ENCODE measurements at places on chromosomes 16 and 17. TPM values are rescaled to one million over a fixed set of nuclear protein-coding genes. Genes with fewer than 3 reads are reported as not detected.
A peak's percentile ranks its signal among the peaks of the same experiment; 100 is the strongest.

DNA sequence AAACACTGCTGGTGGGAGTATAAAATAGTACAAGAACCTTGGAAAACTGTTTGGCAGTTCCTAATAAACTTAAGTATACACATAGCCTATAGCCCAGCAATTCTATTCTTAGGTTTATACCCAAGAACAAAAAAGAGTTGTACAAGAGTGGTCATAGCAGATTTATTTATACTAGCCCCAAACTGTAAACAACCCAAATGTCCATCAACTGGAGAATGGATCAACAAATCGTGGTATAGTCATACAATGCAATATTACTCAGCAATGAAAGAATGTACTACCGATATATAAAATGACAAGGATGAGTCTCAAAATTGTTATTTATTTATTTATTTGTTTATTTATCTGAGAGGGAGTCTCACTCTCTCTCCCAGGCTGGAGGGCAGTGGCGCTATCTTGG, 23.1 kb downstream of the GNGT2 start:
- no peak for DNase-seq
- H3K4me3 ChIP-seq = no peak overlapping the region
- H3K27me3 ChIP-seq = no peaks in the 10 kb centered on the region

DNA sequence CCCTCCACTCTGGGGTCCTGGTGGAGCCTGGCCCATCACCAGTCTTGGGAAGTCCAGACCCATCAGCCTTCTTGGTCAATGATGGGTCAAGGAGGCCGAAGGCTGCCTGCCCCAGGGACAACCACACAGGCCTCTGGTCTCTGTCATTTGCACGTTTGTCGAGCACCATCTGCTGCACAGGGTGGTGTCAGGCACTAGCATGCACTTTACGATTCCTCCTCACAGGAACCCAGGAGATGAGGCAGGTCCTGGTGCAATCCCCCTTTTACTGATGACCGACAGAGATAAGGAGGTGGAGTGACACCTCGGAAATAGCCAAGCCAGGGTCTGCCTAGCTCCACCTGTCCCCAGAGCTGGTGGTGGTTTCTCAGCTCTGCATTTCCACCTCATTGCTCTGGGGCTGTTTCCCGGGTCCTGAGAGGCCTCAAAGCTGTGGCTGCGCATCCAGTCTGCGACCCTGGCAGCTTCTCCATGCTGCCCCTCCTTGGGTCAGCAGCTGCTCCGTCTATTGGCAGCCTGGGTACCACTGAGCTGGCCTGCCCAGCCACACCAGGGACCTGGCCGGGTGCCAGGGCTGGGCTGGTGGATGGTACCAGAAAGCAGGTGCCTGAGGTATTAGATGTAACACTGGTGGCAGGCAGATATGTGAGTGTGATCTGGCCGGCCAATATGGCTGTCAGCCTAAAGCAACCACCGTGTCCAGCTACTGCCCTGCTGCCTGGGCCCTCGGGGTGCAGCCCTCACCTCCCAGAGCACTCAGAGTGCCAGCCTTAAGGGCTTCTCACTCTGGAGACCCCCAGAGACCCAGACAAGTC, 10.0 kb downstream of the MMP15 start:
- DNase-seq = no peak
- no peak overlapping the region for H3K4me3 ChIP-seq
- no peaks in the 10 kb centered on the region for H3K4me1 ChIP-seq

- peaks cover 7% of the 10 kb centered on the region for H3K4me1 ChIP-seq
- H3K27me3 ChIP-seq = no peaks in the 10 kb centered on the region
- H3K36me3 ChIP-seq = no peaks in the 10 kb centered on the region
Observed at GRCh38 chr16:58389724-58390123, 2.5 kb upstream of the GINS3 start.

GRCh38 chr17:1890758-1891450, 61.1 kb downstream of the RPA1 start:
- H3K36me3 ChIP-seq = peaks cover 22% of the 10 kb centered on the region
- no peak overlapping the region for H3K4me3 ChIP-seq
- peak overlapping the region; percentile 50 for H3K27ac ChIP-seq
- no peaks in the 10 kb centered on the region for H3K4me1 ChIP-seq
- H3K27me3 ChIP-seq = no peaks in the 10 kb centered on the region

- no peaks in the 10 kb centered on the region for H3K36me3 ChIP-seq
- no peak for DNase-seq
- no peak overlapping the region for H3K27ac ChIP-seq
Observed at GRCh38 chr17:50337956-50338355, 8.0 kb upstream of the XYLT2 start.

- no peaks in the 10 kb centered on the region for H3K4me1 ChIP-seq
- DNase-seq = no peak
- no peak overlapping the region for H3K4me3 ChIP-seq
- H3K27ac ChIP-seq = no peak overlapping the region
- no peaks in the 10 kb centered on the region for H3K27me3 ChIP-seq
Observed at GRCh38 chr17:13735861-13736260, 134.1 kb upstream of the HS3ST3A1 start.

DNA sequence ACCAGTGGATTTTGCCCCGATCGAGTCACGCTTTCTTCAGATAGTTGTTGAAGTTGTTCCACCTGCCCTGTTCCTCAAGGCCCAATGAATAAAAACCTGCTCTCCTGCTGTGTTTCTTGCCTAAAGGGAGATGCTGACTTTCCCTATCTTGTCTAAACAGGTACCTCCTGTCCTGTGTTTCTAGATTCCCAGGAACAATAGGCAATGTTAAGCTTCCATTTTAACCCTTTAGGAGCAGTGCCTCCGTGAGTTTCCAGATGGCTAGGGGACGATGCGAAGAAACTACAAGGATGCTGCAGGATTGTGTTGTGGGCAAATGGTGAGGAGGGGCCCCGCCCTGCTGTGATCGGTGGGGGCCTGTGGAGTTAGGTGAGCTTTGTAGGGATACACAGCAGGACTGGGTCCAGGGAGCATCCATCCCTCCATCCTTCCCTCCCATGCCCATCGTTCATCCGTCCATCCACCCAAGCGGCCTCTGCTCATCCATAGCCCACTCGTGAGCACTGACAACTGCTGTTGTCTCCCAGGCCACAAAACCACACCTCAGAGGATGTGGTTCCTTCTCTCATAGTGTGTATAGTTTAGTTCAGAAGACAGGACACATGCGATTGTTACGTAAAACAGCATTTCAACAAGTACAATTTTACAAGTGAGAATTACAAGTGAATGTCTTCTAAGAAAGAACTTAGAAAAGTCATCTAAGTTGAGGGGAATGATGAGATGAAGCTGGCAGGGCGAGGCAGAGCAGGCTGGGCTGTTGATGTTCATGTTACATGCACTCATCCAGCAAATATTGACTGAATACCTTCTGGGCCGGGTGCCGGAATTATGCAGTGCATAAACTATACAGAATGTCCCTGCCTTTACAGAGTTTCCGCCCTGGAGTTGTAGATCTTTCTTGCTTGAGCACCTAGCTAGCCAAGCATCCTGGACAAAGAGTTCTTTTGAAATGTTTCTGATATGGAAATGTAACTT, 5.2 kb downstream of the ARSG start:
- peaks cover 63% of the 10 kb centered on the region for H3K4me1 ChIP-seq
- H3K27ac ChIP-seq = peak overlapping the region; percentile 60
- H3K36me3 ChIP-seq = no peaks in the 10 kb centered on the region
- peak overlapping the region; percentile 39 for H3K4me3 ChIP-seq
- H3K27me3 ChIP-seq = no peaks in the 10 kb centered on the region

- DNase-seq = no peak
- peaks cover 15% of the 10 kb centered on the region for H3K4me1 ChIP-seq
- no peak overlapping the region for H3K4me3 ChIP-seq
- H3K27me3 ChIP-seq = peaks cover 14% of the 10 kb centered on the region
Observed at GRCh38 chr17:61463316-61464129, 11.3 kb downstream of the TBX4 start.

GRCh38 chr16:53216798-53217197, 162.0 kb downstream of the CHD9 start:
- H3K4me1 ChIP-seq = no peaks in the 10 kb centered on the region
- no peak for DNase-seq
- H3K36me3 ChIP-seq = no peaks in the 10 kb centered on the region
- H3K27me3 ChIP-seq = no peaks in the 10 kb centered on the region
- no peak overlapping the region for H3K4me3 ChIP-seq

DNA sequence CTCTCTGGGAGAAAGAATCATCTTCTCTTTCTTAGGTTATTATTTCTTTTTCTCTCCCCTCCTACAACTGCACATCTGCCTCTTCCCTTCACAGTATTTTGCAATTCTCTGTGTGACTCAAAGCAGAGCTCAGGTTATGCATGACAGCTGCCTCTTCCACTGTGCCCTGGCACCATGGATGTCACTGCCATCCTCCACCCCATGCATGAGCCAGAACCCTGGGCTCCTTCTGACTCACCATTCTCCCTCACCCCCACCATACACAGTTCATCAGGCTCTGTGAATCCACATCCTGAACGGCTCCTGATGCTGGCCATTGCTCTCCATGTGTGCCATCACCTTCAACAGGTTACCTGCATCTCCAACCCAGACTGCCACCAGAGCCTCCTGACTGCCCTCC, 23.9 kb downstream of the CA10 start:
- H3K4me3 ChIP-seq = no peak overlapping the region
- no peak for DNase-seq
- no peaks in the 10 kb centered on the region for H3K4me1 ChIP-seq
- no peaks in the 10 kb centered on the region for H3K27me3 ChIP-seq

DNA sequence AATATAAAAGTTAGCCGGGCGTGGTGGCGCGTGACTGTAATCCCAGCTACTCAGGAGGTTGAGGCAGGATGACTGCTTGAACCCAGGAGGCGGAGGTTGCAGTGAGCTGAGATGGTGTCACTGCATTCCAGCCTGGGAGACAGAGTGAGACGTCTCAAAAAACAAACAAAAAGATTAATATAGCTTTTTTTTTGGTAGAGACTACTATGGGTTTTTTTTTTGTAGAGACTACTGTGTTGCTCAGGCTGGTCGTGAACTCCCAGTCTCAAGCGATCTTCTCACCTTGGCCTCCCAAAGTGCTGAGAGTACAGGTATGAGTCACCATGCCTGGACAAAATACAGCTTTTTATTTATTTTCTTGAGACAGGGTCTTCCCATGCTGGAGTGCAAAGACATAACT, 20.2 kb downstream of the ZNRF1 start:
- no peaks in the 10 kb centered on the region for H3K36me3 ChIP-seq
- H3K4me3 ChIP-seq = no peak overlapping the region
- no peaks in the 10 kb centered on the region for H3K4me1 ChIP-seq
- no peak for DNase-seq

DNA sequence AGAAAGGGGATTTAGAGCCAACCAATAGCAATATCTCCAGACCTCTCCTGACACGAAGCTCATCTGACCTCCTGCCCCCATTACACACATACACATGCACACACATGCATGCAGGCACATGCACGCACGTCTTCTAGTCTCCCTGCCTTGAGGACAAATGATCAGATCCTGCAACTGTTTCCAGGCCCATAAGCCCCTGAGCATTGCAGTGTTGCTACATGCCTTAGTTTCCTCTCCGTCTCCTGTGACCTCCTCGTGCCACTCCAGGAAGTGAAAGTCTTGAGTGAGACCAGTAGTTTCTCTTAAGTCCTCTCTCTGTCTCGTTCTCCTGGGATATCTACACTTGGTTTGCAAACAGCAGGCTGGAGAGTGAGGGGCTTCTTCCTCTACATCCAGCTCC, 8.2 kb downstream of the CIITA start:
- H3K27ac ChIP-seq = no peak overlapping the region
- H3K36me3 ChIP-seq = no peaks in the 10 kb centered on the region
- no peaks in the 10 kb centered on the region for H3K4me1 ChIP-seq

GRCh38 chr16:31117384-31118222, at the start of gene KAT8:
Gene KAT8, plus strand, starts transcription at chr16:31117664. Its CDS starts 18 bp downstream, at chr16:31117682.
- peak within 1 kb of the TSS; percentile 55 for H3K4me3 ChIP-seq
- peak; percentile 94 for DNase-seq
- no peaks in the 10 kb centered on the region for H3K27me3 ChIP-seq
- H3K36me3 ChIP-seq = peaks cover 42% of the 10 kb centered on the region
- peak within 1 kb of the TSS; percentile 68 for H3K27ac ChIP-seq

DNA sequence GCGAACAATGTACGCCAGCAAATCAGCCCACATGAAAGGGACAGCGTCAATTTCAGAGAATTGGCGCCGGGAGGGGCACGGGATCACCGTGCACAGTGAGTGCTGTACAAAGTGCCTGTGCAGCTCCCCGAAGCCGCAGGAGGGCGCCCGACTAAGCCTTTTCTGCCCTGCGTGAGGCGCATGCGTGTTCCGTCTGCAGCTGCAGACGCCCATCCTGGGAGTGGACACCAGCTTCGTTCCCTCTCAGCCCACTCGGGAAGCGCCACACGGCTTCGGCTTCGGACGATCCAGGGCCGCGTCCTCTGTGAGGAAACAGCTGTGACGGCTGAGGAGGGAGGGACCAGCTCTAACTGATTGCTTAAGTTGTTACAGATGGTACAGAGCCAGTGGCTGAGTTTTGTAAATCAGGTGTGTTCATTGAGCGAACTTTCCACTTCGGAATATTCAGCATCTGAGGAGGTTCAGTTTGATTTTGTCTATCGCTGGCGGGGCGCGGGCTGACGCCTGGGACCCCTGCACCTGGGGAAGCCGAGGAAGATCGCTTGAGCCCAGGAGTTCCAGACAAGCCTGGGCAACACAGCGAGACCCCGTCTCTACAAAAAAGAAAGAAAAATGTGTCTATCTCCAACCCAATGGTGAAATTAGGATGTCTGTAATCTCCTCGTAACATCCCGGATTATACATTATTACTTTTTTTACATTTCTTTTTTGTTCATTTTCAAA, 15.4 kb upstream of the ZNF287 start:
- H3K4me1 ChIP-seq = peaks cover 26% of the 10 kb centered on the region
- peak; percentile 90 for DNase-seq
- H3K27me3 ChIP-seq = peaks cover 16% of the 10 kb centered on the region

The AANAT gene
- not detected for total RNA-seq

The NPIPA2 gene
- total RNA-seq = 2.4 TPM

The PMM2 gene
- total RNA-seq = 43.9 TPM

The KLHL10 gene
- total RNA-seq = not detected

The PSMC3IP gene
- 4.3 TPM for total RNA-seq

The NXPH3 gene
- not detected for total RNA-seq

The CRAMP1 gene
- 36.4 TPM for total RNA-seq

The PABPN1L gene
- not detected for total RNA-seq

The SPG7 gene
- total RNA-seq = 161 TPM

The PYY gene
- total RNA-seq = not detected

The PRKCB gene
- total RNA-seq = 104 TPM

Data from T-cell (primary cell).